LHCN-M2 (cell line): ENCODE measurements at places on chromosomes 7 and 10. TPM values are rescaled to one million over a fixed set of nuclear protein-coding genes. Genes with fewer than 3 reads are reported as not detected.

DNA sequence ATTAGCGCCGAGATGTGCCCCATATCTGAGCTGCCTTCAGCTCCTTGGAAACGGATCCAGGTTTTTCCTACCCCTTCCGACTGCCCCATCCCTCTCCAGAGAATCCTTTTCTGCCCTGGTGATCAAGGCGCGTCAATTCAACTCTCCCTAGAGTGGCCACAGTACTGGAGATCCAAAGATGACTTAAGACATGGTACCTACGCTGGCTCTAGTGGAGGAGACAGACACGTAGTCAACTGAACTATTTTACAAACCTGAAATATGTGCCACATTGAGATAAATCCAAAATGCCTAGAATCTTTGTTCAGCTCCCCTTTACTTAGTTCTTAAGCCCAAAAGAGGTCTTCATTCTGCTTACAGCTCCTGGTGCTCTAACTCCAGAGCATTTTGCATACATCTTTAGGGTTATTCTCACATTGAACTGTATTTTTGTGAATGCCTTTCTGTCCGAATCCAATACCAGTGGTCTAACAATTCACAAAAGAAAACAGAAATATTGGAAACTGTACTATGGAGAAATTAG lies 444 bp upstream of the TNPO3 start:
- DNase-seq: no peak

- DNase-seq: peak; percentile 29
Measured at GRCh38 chr10:96789571-96790108, 42.5 kb upstream of the LCOR start.

- no peak for DNase-seq
Measured at GRCh38 chr7:147659036-147659995, 931.2 kb upstream of the C7orf33 start.

GRCh38 chr10:43712821-43713584 lies 64.3 kb upstream of the ZNF32 start:
- no peak for DNase-seq

- DNase-seq: peak; percentile 87
Measured at GRCh38 chr7:5421714-5422395, 1.8 kb downstream of the TNRC18 start.

- DNase-seq: no peak
Measured at GRCh38 chr10:119292968-119293760, 85.8 kb downstream of the GRK5 start.

GRCh38 chr10:43885252-43885651 lies 236.6 kb upstream of the ZNF32 start:
- no peak for DNase-seq

- DNase-seq: no peak
Measured at GRCh38 chr10:71462062-71462935, 65.6 kb downstream of the CDH23 start.

DNA sequence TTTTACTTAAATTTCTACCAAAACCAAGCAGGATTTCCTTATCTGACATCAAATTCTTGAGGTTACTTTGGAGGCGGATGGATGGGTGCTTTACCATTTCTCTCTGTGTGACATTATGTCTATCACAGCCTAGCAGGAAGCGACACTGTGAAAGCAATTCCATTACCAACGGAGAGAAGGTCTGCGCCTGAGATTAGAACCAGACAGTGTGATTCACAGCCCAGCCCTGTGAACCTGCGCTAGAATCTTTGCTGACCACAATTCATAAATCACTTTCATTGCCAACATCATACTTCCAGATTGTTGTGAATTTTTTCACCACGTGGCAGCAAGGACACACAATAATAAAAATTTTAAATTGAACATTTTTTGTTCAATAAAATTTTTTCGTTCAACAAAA lies 126.5 kb downstream of the CUBN start:
- DNase-seq: peak; percentile 93

GRCh38 chr7:68936471-68937035 lies 661.7 kb upstream of the AUTS2 start:
- no peak for DNase-seq

DNA sequence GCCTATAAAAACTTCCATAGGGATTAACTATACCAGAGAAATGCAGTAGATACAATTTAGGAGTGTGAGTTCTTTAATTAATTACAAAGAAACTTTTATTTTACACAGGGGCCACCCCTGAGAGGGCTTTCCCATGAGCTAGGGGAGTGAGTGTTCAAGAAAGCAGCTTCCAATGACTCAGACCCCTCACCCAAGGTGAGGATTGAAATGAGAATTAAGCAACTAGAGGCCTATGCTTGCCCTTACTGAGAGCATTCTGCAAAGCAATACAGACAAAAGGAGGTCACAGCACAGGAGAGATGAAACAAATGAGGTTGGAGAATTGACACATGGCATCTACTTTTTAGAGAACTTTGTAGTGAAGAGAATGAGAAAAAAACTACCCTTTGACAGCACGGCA lies 301.8 kb downstream of the WDR11 start:
- no peak for DNase-seq

GRCh38 chr7:94414980-94415379 lies 20.3 kb downstream of the COL1A2 start:
- DNase-seq: no peak

GRCh38 chr7:134016223-134016941 lies 110.8 kb upstream of the LRGUK start:
- DNase-seq: peak; percentile 24

DNA sequence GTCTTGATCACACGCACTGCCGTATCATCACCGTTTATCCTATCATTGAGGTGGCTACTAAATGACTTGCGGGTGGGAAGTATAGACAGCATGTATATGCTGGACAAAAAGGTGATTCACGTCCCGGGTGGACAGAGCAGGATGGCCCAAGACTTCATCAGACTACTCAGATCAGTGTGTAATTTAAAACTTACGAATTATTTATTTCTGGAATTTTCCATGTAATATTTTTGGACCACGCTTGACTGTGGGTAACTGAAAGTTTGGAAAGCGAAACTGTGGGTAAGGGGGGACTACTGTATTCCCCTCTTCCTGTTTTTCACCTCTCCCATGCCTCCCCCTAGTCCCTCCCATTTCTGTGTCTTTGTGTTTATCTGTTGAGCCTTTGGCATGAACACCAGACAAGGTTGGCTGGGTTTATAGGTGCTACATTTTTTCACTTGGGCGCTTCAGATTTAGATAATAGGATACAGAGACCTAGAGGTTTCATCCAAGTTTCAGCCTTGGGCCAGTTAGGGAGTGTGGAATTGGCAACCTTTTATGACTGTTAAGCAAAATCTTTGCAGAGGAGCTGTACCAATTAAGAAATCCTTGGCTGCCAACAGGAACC lies 55.8 kb downstream of the RBM20 start:
- DNase-seq: no peak

GRCh38 chr7:108605559-108606201 lies 36.0 kb downstream of the DNAJB9 start:
- no peak for DNase-seq

DNA sequence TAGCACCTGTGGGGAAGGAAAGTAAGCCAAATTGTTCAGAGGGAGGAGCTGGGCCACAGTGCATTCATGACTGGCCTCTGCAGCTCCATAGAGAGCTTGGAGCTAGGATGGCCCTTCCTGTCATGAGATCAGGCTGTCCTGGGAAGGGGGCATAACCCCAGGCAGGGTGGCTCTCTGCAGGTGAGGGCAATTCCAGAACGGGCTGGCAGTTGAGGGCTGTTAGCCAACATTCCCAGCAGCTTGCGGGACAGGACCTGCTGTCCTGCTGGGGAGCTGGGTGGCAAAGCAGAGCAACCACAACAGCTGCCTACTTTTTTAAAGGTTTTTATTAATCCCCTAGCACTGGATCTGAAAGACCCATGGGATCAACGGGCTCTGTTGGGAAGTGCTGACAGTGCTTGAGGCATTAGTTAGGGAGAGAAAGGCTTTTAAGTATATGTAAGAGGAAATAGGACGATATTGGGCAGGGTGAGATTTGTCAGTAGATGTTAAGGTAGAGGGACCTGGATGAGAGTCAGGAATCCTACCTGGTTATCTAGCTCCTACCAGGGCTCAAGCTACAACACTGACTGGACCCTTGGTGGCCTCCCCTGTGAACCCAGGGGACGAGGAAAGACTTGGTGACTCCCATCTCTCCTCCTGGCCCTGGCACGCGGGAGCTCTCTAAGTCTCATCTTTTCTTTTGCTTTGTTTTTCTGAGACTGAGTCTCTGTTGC lies 77.8 kb downstream of the NAMPT start:
- peak; percentile 94 for DNase-seq

The GIMAP2 gene
- 2.6 and 3.4 TPM in 2 replicates for total RNA-seq

The CTAGE8 gene
- total RNA-seq: 0.06 and 0.17 TPM in 2 replicates

The GNGT1 gene
- not detected in 2 replicates for total RNA-seq

The GIMAP5 gene
- total RNA-seq: not detected in 2 replicates

The STEAP1 gene
- total RNA-seq: 33.7 and 41.3 TPM in 2 replicates

The ANKRD26 gene
- 9.9 and 10.1 TPM in 2 replicates for total RNA-seq

The TMEM229A gene
- not detected in 2 replicates for total RNA-seq

The PHKG1 gene
- total RNA-seq: 0.38 and 0.46 TPM in 2 replicates

The CTAGE4 gene
- 0.06 TPM in 1 of 2 replicates, not detected in the other for total RNA-seq

The CYP26A1 gene
- total RNA-seq: 0.11 TPM in 1 of 2 replicates, not detected in the other

The PARD3 gene
- total RNA-seq: 41.5 and 51.7 TPM in 2 replicates

The TUBB8 gene
- total RNA-seq: not detected in 2 replicates
